ENCODE measurements at places on chromosomes 16 and 17.

DNA sequence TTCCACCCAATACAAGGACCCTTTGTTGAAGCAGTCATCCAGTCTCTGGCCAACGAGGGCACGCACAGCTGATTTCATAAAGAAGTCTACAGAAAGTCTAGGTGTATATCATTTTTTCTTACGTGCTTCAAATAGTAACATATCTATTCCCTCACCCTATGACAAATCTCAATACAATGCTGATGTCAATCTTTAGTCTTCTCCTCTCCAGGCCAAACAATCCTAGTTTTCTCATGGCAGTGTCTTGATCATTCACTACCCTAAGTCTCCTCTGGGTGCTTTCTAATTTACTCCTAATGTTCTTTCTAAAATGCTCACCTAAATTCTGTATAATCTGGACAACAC is 92.6 kb downstream of the CACNG1 start:
- peak; percentile 33 for DNase-seq

- DNase-seq: no peak
Observed at GRCh38 chr16:56513091-56513490, 6.7 kb downstream of the BBS2 start.

- no peak for DNase-seq
Observed at GRCh38 chr16:2810651-2811050, 6.4 kb upstream of the PRSS21 start.

DNA sequence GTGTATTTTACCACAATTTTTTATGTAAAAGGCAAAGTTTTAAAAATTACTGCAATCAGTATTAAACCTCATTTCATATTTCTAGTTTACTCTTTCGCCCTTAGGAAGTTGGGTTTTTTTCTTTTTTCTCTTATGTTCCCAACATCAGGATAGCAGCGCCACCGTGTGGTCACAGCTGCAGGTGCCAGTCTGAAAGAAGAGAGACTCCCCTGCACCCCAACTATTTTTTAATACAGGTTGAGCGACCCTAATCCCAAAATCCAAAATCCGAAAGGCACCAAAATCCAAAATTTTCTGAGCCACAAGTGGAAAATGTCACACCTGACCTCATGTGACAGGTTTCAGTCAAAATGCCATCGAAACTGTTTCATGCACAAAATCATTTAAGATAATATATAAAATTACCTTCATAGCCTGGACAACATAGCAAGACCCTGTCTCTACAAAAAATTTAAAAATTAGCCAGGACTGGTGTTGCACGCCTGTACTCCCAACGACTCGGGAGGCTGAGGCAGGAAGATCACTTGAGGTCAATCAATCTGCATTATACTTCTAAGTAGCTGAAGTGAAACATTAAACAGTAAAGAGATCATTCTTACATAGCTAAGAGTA is 21.8 kb upstream of the ASGR2 start:
- DNase-seq: peak; percentile 83

GRCh38 chr16:54040975-54041374 is 245.6 kb downstream of the IRX3 start:
- no peak for DNase-seq

DNA sequence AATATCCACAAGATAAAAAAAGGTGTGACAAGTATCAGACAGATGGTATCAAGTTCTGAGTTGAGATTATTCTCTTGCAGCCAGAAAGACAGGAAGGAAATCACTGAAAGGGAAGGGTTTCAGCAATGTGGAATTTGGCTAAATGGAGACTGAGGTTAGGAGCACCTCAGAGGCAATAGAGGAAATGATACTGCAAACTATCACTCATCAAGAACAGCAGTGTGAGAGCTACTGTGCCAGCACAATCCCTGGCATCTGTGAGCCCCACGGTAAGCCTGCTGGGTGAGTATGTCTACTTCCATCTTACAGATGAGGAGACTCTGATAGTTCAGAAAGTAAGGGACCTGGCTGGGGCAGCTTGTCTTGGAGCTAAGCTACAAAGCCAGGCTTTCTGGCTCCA is 162.0 kb downstream of the SALL1 start:
- no peak for DNase-seq

- DNase-seq: no peak
Observed at GRCh38 chr16:60206516-60206915, 1472.4 kb upstream of the GOT2 start.

GRCh38 chr17:50111673-50112655 is 16.8 kb downstream of the PDK2 start:
- no peak for DNase-seq

DNA sequence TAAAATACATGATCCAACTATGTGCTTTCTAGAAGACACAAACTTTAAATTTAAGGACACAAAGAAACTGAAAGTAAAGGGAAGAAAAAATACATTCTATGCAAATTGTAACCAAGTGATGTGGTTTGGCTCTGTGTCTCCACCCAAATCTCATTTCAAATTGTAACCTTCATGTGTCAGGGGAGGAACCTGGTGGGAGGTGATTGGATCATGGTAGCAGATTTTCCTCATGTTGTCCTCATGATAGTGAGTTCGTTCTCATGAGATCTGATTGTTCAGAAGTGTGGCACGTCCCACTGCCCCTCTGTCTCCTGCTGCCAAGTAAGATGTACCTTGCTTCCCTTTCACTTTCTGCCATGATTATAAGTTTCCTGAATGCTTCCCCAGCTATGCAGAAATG is 15.0 kb downstream of the OR1A1 start:
- no peak for DNase-seq

GRCh38 chr16:28873543-28874201 is 4.6 kb upstream of the ATP2A1 start:
- peak; percentile 43 for DNase-seq

- DNase-seq: no peak
Observed at GRCh38 chr17:17358060-17358751, 55.0 kb downstream of the NT5M start.

- no peak for DNase-seq
Observed at GRCh38 chr16:29745853-29746345, at the start of gene C16orf54. Gene C16orf54, minus strand, starts transcription at chr16:29745990. Its CDS starts 1,039 bp downstream, at chr16:29744951.

GRCh38 chr17:65154770-65155589 is 17.8 kb downstream of the RGS9 start:
- DNase-seq: peak; percentile 67

DNA sequence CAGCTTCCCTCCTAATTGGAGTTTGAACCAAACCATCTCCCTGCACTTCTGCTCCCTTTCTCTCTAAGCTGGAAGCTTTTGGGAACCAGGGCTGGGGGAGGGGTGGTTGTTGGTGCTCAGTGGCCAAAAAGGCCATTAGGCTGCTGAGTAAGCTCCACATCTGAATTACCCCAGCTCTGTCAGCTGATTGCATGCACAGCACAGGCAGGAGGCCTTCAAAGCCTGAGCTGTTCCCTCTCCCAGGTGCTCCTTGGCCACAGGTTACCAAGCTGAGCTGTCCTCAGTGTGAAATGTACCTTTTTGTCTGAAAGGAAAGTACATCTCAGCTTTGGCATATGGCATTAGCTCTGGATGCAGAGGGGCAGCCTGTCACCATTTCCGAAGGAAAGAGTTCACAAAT is 6.2 kb upstream of the TBKBP1 start:
- peak; percentile 59 for DNase-seq

DNA sequence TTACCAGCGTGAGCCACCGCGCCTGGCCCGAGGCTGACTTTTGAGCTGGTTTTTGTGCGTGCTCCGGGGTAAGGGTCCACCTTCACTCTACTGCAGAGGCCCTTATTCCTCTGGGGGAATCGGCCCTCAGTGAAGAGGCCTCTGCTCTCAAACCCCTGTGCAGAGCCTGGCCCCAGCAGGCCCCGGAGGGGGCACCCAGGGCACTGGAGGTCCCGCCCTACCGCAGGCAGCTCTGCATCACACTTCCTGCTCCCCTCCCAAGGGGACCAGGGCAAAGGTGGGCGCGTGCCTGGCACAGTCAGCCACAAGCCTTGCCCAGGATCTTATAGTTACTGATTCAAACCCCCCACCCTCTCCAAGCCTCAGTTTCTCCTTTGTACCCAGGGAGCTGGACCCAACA is 3.6 kb upstream of the UBE2I start:
- no peak for DNase-seq

- DNase-seq: peak; percentile 76
Observed at GRCh38 chr17:39634384-39634871, 2.5 kb upstream of the STARD3 start.

DNA sequence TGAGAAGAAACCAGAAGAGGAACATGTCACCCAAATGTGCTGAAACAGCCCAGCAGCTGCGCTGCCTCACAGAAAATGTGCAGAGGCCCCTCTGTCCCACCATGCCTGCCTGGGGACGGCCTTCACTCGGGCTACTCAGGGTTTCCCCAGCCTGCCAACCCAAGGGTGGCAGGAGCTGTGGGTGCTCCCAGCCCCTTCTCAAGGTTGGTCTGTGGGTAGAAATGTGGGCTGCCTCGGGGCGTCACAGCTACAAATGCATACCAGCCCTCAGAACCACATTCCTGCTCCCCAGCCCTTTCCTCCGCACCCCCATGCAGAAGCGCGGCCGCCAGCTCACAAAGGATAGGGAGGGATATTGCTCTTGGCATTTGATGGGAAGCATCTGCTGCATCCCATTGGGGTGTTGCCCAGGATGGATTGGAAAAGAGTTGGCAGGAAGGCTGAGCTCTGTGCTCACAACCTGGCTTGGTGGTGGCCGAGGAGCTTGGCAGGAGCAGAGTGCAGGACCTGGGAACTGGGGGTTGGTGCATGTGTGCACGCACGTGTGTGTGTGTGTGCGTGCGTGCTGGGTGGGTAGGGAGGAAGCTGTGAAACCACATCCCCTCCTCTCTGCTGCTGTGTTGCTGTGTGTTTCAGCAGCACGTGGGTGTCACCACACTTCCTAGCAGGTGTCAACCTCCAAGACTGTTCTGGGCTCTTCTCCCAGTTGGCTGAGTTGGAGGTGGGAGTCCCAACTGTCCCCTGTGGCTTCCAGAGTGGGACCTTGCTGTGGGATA is 304.4 kb downstream of the SEC14L1 start:
- peak; percentile 80 for DNase-seq

- DNase-seq: peak; percentile 35
Observed at GRCh38 chr17:62708587-62708986, 81.1 kb downstream of the MRC2 start.

GRCh38 chr16:16062023-16062937 is 112.9 kb downstream of the ABCC1 start:
- no peak for DNase-seq

DNA sequence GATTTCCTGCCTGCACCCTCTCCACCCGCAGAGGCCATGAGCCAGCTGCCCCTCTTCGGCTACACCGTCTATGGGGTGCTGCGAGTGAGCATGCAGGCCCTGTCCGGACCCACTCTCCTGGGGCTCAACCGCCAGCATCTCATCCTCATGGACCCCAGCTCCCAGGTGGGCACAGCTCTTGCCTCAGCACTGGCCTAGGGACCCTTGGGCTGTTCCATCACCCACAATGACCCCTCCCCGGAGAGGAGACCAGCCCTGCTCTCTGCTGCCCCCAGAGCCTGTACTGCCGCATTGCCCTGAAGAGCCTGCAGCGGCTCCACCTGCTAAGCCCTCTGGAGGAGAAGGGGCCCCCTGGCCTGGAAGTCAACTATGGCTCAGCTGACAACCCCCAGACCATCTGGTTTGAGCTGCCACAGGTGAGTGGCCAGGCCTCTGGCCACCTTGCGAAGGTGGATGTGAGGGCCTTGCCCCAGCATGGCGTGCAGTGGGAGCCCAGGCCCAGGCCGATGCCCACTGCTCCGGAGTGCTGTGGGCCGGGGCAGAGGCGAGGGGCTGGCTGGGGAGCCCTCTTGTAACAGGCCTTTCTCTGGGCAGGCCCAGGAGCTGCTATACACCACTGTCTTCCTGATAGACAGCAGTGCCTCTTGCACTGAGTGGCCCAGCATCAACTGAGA is 7.3 kb upstream of the SMIM5 start:
- DNase-seq: peak; percentile 44
